Left cardiac atrium (tissue), 4 donors: ENCODE measurements at places on chromosomes 4 and X. TPM values are rescaled to one million over a fixed set of nuclear protein-coding genes. Genes with fewer than 3 reads are reported as not detected.

The REPS2 gene
- total RNA-seq = 10.5 TPM

- no peak for DNase-seq
These were observed 173.4 kb downstream of the RTL9 start for GRCh38 chrX:110531873-110532580.

- no peak for DNase-seq
These were observed 183.7 kb upstream of the BCOR start for GRCh38 chrX:40281336-40282005.

The PITX2 gene
- total RNA-seq = 22.4 TPM

GRCh38 chr4:2330091-2331042, 68.5 kb upstream of the MXD4 start:
- DNase-seq = no peak

The NPY1R gene
- 2.8 TPM for total RNA-seq

The IGFBP7 gene
- 580 TPM for total RNA-seq

DNA sequence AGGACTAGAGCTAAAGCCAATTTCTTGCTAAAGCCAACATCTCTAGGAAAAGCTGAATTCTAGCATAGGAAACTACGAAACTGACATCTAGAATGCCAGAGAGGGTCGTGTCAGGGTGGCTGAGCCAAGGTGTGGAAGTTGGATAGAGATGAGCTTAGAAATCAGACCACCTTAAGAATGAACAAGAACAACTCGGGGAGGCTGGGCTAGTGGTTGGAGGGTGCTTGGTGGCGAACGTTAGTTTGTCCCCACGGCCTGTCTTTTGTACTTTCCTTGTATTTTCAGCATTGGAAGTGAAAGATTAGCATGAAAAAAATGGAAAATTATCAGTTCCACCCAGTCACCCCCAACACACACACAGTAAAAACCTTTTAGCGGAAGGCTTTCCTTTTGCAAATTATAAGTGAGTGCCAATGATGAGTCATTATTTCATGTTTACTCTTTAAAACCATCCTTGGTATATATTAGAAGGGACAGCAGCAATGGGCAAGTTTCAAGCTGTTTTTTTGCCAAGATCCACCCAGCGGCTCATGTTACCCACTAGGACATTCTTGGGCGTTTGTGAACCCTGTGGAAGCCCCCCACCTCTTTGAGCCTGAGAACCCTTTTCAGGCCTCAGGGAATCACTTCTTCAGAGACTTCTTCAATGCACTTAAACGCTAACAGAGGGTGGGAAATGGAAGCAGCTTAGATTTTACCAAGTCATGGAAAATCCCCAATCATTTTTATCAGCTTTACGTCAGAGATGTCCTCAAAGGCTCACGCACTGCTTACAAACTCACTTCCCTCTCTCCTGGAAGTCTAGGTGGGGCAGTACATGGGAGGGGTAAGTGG, 4.9 kb upstream of the PPEF1 start:
- no peak for DNase-seq
